ENCODE measurements at places on chromosomes 1 and 21.

- DNase-seq, result no peak
These were observed 44.7 kb upstream of the IGSF5 start for GRCh38 chr21:39700318-39700717.

DNA sequence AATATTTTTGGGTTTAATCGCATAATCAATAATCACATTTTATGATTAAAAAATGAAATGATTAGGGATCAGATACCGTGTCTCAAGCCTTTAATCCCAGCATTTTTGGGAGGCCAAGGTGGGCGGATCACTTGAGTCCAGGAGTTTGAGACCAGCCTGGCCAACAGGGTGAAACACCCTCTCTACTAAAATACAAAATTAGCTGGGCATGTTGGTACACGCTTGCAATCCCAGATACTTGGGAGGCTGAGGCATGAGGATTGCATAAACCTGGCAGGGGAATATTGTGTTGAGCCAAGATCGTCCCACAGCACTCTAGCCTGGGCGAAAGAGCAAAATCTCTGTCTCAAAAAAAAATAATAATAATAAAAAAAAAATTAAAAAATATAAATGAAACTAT, 1581.4 kb downstream of the KCNT2 start:
- no peak for DNase-seq

DNA sequence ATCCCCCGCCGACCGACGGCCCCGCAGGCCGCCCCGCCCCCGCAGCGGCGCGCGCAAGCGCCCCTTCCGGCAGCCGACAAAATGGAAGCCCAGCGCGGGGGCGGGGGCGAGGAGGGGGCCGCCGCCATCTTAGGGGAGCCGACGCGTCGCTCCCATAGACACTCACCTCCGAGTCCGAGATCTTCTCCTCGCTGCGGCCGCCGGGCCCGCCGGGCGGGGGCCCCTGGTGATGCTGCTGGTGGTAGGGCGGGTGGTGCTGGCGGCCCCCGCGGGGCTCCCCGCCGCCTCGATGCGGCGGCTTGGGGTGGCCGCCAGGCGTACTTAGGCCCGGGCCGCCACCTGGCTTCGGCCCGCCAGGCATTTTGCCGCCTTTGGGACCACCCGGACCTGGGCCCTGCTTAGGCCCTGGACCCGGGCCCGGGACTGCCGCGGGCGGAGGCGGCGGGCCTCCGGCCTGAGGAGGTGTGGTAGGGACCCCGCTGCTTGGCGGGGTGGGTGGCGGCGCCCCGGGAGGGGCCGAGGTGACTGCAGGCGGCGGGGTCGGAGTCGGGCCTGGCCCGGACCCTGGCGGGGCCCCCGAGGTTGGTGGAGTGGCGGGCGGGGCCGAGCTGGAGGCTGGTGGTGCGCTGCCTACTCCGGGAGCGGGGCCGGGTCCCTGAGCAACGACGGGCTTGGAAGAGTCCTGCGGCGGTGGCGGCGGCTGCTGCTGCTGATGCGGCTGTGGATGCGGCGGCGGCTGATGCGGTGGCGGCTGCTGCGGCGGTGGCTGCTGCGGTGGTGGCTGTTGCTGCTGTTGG, 691 bp downstream of the SFPQ start:
- peak; percentile 75 for DNase-seq

GRCh38 chr1:44786841-44787426, 1.0 kb downstream of the BEST4 start:
- no peak for DNase-seq

- DNase-seq, result no peak
These were observed 177.3 kb upstream of the TMEM51 start for GRCh38 chr1:14976256-14976655.

- no peak for DNase-seq
These were observed 175.6 kb downstream of the TBX15 start for GRCh38 chr1:118812555-118812954.

DNA sequence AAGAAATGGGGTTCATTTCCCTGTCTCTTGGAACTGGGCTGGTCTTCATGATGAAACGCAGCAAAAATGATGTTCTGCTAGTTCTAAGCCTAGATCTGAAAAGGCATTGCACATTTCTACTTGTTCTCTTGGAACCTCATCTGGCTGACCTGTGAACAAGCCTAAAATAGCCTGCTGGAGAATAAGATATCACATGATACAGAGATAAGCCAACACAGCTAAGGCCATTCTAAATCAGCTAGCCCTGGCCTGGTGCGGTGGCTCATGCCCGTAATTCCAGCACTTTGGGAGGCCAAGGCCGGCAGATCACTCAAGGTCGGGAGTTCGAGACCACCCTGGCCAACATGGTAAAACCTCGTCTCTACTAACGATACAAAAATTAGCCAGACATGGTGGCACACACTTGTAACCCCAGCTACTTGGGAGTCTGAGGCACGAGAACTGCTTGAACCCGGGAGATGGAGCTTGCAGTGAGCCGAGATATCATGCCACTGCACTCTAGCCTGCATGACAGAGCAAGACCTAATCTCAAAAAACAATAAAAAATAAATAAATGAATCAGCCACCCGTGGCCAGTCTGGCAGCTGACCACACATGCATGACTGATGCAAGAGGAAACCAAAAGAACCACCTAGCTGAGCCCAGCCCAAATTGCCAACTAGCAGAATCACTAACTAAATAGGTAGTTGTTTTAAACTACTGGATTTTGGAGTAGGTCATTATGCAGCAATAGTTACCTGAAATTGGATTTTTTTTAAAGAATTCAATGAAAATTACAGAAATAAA, 18.0 kb downstream of the CD244 start:
- DNase-seq, result no peak

DNA sequence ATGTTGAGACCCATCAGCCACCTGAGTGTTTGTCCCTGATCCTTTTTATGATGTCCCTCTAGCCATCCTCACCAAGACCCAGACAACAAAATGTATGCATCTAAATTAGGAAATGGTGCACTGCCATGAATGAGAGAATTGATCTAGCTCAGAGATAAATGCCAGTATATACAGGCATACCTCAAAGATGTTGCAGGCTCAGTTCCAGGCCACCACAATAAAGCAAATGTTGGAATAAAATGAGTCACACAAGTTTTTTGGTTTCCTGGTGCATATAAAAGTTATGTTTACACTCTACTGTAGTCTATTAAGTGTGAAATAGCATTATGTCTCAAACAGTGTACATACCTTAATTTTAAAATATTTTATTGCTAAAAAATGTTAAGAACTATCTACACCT, 63.9 kb downstream of the CHIA start:
- DNase-seq, result no peak

- no peak for DNase-seq
These were observed 9.9 kb downstream of the GIPC2 start for GRCh38 chr1:78055565-78056132.

- no peak for DNase-seq
These were observed 59.5 kb upstream of the SLC2A1 start for GRCh38 chr1:43018121-43018520.

GRCh38 chr1:62071695-62072094, 123.0 kb upstream of the L1TD1 start:
- no peak for DNase-seq

- no peak for DNase-seq
These were observed 172.6 kb downstream of the PTPRC start for GRCh38 chr1:198811449-198811848.

DNA sequence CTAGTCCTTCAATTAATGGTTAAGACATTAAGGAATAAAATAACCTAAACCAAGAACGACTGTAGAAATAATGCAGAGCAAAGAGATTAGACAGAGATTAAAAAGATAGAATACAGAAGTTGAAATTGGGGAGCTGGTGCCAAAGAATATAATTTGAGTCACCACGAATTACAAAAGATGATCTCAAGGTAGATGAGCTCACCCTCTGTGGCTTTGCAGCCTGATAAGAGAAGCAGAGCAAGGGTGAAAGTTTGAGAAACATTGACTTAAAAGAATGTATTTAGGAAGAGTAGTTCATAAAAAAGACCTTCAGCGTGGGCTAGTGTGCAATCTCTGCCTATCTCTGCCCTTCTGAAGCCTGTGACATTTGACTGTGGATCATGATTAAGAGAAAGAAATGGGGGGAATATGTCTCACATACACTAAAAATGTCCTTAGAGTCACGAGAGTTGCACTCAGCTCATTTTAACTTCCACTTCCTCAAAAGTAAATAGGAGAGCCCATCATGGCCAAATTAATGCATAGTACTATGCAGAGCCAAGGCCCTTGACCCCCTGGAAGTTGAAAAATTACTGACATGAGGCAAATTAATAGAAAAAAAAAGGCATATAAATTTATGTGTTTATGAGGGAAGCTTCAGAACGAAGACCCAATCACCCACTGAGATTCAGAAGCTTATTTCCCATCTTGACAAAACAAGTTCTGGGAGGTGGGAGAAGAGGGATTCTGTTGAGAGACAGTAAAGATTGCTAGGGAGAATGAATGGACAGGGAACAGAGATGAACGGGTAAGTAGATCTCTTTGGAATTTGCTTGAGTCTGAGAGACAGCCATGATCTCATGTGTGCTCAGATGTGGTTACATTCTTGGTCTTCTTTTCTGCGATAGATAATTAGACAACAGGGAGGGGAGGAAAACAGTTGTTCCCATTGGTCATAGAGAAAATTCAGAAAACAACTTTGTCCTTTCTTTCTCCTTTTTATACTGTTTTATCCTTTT, 395.4 kb upstream of the LRRC7 start:
- no peak for DNase-seq

- DNase-seq, result no peak
These were observed 93.0 kb upstream of the TENT5C start for GRCh38 chr1:117512728-117513321.

GRCh38 chr1:103230061-103230460, 121.7 kb upstream of the COL11A1 start:
- DNase-seq, result no peak

DNA sequence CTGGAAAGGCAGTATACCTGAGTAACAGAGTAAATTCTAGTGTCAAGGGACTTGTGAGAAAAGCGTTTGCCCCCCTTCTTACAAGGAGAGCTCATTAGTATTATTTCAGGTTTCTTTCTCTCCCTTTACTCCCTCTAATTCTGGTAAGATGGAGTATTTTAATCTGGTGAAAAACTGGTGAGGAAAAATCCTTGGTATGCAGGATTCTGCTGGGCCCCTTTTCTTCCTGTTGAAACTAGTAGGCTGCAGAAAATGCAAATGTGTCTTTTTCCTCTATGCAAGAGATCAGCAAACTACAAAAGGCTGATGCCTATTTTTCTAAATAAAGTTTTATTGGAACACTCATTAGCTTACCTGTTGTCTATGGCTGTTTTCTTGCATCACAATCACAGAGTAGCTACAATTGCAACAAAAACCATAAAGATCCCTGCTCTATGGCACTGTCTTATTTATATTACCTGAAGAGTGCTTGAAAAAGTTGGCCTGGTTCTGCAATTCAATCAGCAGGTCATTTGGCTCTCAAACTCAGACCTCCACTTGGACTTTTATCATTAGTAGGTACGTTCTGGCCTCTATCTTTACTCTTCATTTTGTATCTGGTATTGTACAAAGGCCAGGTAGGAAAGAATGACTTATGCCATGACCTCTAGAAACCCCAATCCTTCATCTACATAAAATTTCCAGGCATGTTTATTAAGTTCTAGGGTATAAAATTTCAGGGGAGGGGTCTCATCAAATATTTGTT, 109.6 kb downstream of the AKT3 start:
- DNase-seq, result no peak

DNA sequence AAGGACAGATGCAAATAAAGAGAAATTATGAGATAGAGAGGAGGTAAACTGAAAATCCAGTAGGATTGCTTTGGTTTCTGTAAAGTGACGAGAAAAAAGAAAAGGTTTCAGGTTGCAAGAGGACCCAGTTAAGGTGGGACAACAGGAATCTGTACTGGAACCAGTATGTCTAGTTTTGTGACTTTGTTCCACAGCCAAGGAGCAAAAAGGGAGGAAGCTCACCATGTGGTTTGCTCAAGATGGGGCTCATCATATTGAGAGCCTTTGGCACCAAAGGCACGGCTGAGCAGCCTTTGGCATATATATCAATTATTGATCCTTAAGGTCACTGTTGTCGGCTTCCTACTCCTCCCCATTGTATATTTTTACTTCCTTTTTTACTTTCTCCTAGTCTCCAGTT, 1.8 kb upstream of the ZDHHC18 start:
- DNase-seq, result no peak

DNA sequence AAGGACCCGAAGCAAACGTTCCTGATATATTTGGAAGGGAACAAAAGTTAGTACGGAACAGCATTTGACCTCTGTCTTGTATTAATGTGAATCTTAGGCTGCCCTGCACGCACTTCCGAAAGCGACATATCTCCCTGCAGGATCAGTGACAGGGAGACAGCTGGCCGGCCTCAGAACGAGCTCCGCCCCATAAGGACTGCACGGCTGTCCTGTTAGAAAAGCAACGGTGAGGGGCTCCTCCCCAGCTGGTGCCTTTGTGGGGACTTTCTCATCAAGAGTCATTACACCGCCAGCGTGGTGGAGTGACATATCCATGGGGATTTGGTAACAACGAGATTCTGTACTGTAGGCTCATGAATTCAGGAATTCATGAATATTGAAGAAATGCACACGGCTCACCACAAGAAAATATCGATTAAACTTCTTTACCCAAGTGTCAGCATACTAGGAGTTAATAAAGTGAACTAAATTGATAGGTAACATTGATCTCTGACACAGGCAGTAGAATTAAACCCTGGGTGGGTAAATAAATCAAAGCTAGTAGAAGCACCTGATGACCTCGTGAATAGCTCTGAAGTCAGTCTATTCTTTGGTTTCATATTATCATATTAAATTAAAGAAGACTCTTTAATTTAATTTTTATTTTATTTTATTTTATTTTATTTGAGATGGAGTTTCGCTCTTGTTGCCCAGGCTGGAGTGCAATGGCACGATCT, 8.1 kb upstream of the GREM2 start:
- DNase-seq, result no peak

DNA sequence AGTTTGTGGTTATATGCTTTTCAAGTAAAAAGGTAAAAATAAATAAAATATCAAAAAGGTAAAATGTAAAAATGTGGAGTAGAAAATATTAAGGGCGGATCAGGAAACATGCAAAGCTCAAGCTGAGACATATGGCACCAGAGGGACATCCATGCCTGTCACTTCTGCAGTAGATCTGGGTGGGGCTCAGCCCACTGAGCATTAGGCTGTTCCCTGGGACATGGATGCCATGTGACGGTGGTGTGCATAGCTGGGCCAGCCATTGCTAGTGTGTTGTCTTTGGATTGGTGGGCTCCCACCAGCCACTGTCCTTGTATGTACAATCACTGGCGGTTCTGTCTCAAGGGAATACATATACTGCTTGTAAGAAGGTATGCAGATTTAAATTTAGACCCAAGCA, 3.0 kb downstream of the TTC13 start:
- no peak for DNase-seq

All from frontal cortex (tissue), 4 donors.